ENCODE measurements at places on chromosomes 5 and 9.

DNA sequence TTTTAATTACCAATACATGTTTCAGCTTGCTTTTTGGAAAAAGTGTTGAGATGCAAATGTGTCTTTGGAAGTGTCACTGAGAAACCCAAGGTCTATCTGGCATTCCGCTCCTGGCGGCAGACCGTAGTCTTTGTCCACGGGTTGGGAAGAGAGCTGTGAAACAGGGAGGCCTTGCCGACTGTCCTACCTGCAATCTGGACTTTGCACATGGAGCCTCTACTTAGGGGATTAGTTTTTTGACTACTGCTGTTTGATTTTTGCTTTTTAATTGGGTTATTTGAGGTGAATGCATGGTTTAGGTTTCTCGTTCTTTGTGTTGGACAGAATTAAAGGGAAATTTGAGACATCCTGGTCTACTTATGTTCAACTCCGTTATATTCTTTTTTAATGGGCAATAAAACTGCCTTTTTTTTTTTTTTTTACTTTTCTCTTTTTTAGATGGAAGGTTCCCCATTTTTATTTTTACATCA, 25.7 kb downstream of the TRIO start:
- DNase-seq = no peak

DNA sequence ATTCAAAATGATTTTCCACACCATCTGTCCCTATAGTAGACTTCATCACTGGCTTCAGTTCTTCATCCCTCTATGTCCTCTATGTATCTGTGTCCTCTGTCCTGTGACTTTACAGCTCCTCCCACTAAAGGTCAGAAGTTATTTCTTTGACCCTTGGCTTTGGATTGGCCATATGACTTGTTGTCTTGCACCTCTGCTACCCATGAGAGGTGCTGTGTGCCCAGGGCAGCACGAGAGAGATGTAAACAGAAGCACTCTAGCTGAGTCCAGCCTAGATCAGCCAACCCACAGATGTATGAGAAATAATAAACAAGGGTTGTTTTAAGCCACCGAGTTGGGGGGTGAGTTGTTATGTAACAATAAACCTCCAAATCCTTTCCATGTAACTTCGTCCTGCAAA, 63.4 kb upstream of the ENTREP1 start:
- DNase-seq = no peak

GRCh38 chr9:23779220-23779619, 46.8 kb downstream of the ELAVL2 start:
- DNase-seq = no peak

DNA sequence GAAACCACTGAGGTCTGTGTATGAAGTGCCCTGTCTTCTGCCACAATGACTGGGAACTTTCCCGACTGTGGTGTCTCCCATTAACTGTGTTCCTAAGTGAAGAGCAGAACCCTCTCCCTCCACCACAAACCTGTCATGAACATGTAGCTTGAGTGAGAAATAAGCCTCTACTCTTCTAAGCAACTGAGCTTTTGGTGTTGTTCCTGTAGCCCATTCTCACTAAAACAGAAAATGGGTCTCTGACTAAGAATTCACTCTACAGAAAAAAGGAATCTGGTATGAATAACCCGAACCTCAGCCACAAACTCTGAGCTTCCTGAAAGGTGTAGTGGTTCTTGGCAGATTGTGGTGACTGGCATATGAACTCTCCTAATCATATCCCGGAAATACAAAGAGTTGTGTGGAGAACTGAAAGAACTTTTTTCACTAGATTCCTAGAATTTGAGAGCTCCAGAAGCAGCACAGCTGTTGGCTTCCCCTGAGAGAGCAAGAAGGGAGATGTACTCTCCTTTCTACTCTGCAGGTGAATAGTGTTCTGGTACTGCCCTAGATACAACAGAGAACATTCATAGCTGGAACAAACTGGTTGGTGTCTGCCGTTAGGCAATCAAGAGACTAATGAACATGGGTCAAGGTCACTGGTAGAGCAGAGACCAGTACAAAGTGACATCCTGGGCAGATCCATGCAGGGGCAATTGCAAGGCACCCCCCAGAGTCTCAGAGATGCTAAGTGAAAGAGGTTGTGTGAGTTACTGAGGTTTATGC, 283.8 kb downstream of the PDE4D start:
- no peak for DNase-seq

GRCh38 chr5:61614606-61615005, 282.5 kb downstream of the ZSWIM6 start:
- no peak for DNase-seq

DNA sequence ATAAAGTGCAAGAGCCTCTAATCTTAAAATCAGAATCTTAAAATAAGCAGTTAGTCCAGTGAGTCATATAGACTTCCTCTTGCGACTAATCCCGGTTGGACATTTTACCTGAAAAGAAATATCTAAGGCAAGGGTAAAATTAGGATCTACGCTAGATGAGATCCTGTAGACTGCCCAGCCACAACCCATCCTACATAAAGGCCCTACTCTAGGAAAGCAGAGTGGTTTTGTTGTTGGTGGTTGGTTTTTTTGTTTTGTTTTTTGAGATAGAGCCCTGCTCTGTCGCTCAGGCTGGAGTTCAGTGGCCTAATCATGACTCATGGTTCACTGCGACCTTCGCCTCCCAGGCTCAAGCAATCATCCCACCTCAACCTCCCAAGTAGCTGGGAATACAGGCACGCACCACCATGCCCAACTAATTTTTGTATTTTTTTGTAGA, 6.9 kb downstream of the TSC1 start:
- DNase-seq = no peak

DNA sequence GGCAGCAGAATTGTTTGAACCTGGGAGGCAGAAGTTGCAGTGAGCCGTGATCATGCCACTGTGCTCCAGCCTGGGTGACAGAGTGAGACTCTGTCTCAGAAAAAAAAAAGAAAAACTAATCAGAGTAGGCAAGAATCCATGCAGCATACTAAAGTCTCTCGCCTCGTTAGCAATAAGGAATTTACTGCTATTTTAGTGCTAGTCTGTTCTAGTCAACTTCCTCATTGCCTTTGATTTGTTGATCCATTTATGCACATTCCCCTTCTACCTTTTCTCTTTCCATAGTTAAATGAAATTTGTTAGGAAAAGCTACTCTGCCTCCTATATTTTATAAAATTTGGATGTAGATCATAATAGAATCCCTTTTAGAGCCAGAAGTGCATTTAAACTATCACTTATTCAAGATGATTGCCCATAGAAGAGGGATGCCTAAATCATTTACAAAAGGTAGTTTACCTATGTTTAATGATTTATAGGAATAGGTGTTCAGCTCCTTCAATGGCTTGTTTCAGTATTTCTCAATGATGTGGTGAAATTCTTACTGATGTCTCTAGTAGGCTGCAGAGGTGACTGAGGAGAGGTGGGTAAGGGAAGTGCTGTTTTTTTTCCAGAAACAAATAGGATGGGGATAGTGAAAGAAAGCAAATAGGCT, 1.9 kb downstream of the LRRC19 start:
- DNase-seq = no peak

GRCh38 chr9:95422650-95423049, 94.1 kb downstream of the PTCH1 start:
- no peak for DNase-seq

DNA sequence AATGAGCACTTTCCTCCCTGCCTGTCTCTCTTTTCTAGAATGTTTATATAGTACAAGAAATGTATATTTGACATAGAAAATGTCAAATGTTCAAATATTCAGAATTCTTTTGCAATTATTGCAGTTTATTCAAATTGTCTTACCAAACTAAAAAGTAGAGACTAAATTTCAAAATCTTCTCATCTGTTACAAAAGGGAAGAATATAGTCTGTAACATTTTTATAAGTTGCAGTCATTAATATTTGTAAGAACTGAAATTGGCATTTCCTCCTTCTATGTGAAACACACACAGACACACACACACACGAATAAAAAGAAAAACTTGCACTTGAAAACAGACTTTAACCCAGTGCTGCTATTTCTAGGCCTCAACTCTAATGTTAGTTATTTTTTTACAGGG, 56.4 kb downstream of the NR3C1 start:
- DNase-seq = no peak

GRCh38 chr5:170704417-170705192, 78.9 kb upstream of the GABRP start:
- DNase-seq = no peak

- DNase-seq = no peak
Measured at GRCh38 chr9:114093031-114093471, 6.0 kb downstream of the KIF12 start.

GRCh38 chr5:126234563-126235195, 188.5 kb upstream of the GRAMD2B start:
- no peak for DNase-seq

- DNase-seq = no peak
Measured at GRCh38 chr5:7190712-7191250, 205.2 kb upstream of the ADCY2 start.

GRCh38 chr5:110169461-110169860, 479.7 kb downstream of the MAN2A1 start:
- no peak for DNase-seq

DNA sequence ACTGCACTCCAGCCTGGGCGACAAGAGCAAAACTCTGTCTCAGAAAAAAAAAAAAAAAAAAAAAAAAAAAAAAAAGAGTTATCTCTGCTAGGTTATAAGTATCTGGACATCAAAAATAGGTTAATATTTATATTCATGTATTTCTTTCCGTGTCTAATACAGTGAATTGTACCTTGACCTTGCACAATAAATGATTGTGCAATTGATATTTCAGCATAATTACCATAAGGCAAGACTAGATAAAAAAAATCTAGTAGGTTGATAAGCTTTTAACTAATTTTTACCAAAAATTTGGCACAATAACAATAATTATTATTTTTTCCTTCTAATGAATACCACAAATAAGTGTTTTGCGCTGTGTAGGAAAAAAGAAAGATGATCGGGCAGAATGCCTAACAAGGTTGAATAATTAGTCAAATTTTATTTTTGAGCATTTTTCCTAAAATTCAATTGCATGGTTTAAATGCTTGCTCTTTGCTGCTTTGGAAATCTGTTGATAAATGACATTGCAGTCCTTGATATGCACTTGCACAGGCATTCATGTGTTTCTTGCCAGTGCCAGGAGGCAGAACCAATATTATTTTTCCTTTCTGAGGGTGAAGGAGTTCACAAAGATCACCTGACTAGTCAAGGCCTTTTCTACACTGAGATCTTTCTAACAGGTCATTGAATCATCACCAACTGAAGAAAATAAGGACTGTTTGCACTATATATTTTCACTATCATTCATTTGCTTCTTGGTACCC, 127.5 kb downstream of the ARRDC3 start:
- no peak for DNase-seq

DNA sequence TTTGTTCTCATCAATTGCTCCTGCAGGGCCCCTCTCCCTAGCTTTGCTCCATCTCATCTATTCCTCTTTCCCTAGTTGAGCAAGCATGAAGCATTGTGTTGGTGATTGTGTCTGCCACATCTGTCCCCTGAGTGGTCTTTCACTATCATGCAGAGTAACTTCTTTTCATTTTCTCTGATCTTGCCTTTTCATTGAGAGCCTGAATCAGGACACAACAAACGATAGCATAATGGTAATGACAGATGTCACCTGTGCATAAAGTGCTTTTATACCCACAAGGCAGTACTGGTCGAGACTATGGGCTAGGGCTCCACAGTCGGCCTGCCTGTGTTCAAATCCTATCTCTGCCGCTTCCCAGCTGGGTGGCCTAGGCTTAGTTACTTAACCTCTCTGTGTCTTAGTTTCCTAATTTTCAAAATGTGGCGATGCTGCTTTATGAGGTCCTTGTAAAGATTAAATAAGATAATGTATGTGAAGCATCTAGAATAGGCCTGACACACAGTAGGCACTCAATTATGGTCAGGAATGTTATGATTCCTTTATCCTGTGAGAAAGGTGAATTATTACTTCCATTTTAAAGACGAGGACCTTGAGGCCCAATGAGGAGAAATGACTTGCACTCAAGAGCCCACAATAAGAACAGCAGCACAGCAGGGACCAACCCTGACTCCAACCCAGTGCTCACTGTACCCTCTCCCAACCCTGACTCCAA, 137.1 kb upstream of the ZNF618 start:
- DNase-seq = no peak

- no peak for DNase-seq
Measured at GRCh38 chr5:32951003-32951402, 239.9 kb downstream of the NPR3 start.

GRCh38 chr5:143695244-143695864, 116.6 kb upstream of the HMHB1 start:
- DNase-seq = no peak

DNA sequence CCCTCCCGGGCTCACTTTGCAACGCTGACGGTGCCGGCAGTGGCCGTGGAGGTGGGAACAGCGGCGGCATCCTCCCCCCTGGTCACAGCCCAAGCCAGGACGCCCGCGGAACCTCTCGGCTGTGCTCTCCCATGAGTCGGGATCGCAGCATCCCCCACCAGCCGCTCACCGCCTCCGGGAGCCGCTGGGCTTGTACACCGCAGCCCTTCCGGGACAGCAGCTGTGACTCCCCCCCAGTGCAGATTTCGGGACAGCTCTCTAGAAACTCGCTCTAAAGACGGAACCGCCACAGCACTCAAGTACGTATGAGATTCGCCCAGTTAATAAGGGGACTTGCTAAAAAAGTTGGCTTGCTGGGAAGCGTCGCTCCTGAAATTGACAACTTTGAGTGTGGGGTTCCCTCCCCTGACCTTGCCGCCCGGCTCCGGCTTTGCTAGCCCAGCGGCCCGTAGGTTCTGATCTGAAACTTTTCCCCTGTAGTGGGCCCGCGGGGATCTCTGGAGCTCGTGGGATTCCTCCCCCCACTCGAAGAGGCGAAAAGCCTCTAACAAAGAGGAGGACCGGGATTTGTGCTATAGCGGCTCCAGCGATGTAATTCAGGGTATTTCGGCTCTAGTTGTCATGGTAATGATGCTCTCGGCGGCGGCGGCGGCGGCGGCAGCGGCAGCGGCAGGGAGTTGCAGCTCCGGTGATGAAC, 572 bp downstream of the NR4A3 start:
- no peak for DNase-seq

GRCh38 chr9:135501261-135502167, 1.0 kb downstream of the MRPS2 start:
- no peak for DNase-seq

GRCh38 chr9:124297915-124298645, 40.3 kb downstream of the NEK6 start:
- DNase-seq = no peak

DNA sequence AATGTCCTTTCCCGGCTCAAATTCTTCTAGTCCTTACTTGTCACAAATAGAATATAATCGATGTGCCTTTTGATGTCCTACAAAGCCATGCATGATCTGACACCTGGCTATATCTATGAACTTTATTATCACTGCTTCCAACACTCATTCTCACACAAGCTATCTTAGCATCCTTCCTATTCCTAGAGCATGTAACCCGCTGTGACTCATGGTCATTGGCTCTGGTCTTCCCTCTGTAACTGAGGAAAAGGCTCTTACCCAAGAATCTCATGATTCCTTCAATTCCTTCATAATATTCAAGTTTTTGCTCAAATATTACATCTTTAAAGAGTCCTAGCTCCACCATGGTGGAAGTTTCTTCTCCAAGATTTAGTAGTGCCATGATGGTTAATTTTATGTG, 480.0 kb upstream of the PAPPA start:
- DNase-seq = no peak

- DNase-seq = no peak
Measured at GRCh38 chr5:157497875-157498611, 38.0 kb downstream of the NIPAL4 start.

GRCh38 chr5:117144086-117144485, 569.5 kb upstream of the SEMA6A start:
- no peak for DNase-seq

GRCh38 chr9:109487247-109487646, 10.9 kb downstream of the PTPN3 start:
- no peak for DNase-seq
